CD4-positive, alpha-beta T cell (primary cell): ENCODE measurements at places on chromosomes 1 and 21.

DNA sequence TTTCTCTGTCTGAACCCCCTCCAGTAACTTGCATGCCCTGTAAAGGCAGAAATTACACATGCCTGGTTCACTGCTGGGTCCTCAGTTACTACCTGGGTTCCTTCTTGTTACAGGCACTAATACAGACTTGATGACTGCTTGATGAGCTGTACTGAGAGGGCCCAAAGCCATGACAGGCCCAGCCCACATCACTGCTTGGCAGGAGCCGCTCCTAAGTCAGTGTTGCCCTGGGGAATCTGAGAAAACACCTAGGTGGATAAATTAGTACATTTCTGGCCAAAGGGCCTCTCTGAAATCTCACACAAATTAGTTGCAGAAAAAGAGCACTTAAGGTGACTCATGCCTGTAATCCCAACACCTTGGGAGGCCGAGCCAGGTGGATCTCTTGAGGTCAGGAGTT, 37.8 kb upstream of the IRF2BP2 start:
- H3K27me3 ChIP-seq = no peaks in the 10 kb centered on the region
- H3K4me1 ChIP-seq = no peaks in the 10 kb centered on the region
- DNase-seq = no peak
- no peaks in the 10 kb centered on the region for H3K36me3 ChIP-seq
- H3K4me3 ChIP-seq = no peak overlapping the region

DNA sequence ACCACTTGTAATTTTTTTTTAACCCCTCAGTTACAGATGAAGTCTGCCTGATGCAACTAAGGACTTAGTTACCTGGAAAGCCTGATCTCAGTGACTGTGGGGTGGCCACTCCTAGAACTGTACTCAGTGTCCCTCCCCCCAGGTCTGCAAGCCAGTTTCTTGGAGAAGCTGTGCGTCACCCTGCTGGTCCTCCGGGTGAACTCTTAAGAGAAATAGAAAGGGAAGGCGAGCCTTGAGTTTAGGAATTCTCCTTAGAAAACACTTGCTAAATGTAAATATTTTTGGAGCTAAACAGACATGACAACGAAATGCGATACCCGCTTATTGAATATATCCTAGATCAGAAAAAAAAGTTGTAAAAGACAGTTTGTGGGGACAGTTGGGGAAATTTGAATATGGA, 730 bp downstream of the SLC16A4 start:
- H3K27me3 ChIP-seq = no peaks in the 10 kb centered on the region
- H3K36me3 ChIP-seq = peaks cover 4% of the 10 kb centered on the region
- no peaks in the 10 kb centered on the region for H3K4me1 ChIP-seq
- no peak overlapping the region for H3K27ac ChIP-seq
- no peak overlapping the region for H3K4me3 ChIP-seq

- H3K27ac ChIP-seq = no peak overlapping the region
- H3K36me3 ChIP-seq = no peaks in the 10 kb centered on the region
- no peak for DNase-seq
- H3K4me1 ChIP-seq = peaks cover 17% of the 10 kb centered on the region
- H3K27me3 ChIP-seq = no peaks in the 10 kb centered on the region
- H3K4me3 ChIP-seq = no peak overlapping the region
Measured at GRCh38 chr21:33228455-33228854, 1.3 kb upstream of the IFNAR2 start.

DNA sequence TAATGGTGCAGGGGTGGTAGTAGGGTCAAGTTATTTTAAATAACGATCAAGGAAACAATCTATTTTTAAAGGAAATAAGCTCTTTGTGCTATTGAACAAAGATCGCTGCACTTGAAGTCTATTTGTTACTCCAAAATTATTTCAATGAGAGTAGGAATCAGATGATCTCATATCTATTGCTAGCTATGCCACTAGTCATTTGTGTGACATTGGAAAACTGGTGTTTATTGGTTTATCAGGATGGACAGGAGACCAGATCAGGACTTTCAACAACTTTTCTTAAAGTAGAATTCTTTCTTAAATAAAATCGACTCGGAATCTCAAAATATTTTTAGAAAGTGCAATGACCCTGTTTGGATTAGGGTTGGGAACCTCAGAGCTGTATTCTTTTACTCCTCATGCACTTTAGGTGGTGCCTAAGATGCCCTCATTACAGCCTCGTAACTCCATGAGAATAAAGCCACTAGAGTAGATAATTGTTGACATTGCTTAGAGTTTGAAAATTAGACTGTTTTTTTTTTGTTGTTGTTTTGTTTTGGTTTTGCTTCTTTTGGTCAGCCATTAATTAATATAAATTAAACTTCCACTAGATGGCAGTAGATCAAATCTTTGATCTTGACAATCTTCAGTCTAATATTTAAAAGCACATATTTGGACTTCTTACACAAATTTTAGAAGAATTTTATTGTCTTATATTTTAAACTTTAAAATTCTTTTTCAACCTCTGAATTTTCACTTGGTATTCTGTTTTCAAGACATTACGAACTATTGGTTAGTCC, 352.4 kb downstream of the USP25 start:
- no peak overlapping the region for H3K27ac ChIP-seq
- H3K27me3 ChIP-seq = no peaks in the 10 kb centered on the region
- no peaks in the 10 kb centered on the region for H3K4me1 ChIP-seq
- H3K4me3 ChIP-seq = no peak overlapping the region

DNA sequence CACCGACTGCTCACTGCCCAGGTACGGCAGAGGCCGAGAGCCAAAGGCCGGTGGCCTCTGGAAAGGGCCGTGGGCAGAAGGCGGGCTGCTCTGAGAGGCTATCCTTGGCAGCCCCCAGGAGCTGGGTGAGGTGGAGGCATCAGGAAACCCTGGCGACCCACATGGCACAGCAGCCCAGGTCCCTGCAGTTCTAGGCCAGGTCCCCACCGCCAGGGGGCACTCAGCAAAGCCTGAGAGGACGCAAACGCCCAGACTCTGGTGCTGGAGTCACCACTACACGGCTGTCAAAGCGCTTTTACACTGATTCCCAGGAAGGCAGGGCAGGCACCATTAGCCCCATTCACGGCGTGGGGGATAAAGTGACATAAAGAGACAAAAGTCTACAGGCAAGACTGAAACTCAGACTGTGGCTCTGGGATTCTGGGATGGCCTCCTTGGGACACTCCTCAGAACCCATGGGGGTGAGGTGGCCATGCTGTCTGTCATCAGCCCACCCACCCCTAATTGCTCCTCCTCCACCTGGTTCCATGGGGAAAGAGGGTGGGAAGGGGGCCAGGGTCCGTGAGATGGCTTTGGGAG, 4.9 kb downstream of the PLEKHG5 start:
- peaks cover 43% of the 10 kb centered on the region for H3K4me1 ChIP-seq
- peaks cover 19% of the 10 kb centered on the region for H3K27me3 ChIP-seq
- no peak overlapping the region for H3K27ac ChIP-seq
- H3K4me3 ChIP-seq = no peak overlapping the region
- H3K36me3 ChIP-seq = no peaks in the 10 kb centered on the region

DNA sequence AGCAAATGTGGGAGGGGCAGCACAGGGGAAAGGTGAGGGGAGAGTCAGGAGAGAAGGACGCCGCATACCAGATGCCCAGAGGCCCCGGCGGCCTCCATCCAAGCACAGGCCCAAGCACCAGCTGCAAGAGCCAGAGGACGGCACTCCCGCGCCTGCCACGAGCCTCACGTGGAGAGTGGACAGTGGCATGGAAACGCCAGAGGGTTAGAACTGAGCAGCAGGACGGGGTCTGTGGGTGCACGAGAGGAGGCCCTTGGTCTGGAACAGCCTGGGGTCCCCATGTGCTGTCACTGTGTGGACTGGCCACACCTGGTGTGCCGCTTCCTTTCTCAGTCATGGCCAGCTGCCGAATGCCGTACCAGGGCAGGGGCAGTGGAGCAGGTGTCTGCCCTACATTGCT, 68.7 kb downstream of the AGPAT3 start:
- DNase-seq = no peak
- H3K27ac ChIP-seq = no peak overlapping the region
- peaks cover 23% of the 10 kb centered on the region for H3K36me3 ChIP-seq
- peaks cover 9% of the 10 kb centered on the region for H3K4me1 ChIP-seq
- no peak overlapping the region for H3K4me3 ChIP-seq
- no peaks in the 10 kb centered on the region for H3K27me3 ChIP-seq

DNA sequence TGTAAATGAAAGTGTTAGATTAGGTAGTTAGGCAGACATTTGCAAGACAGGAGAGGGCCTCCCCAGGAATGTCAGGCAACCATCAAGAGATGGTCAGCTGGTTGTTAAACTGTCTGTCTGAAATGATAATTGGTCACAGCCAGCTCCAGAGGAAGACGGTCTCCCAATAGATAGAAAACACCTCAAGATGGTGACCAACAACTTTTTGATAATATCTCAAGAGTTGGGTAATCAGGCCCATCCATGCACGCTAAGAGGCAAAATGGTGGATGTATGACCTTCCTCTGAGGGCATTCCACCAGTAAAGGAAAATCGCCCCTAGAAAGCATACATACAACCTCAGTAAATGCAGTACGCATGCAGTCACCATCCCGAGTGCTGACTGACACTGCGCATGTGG, 118.2 kb downstream of the MAP3K21 start:
- no peak overlapping the region for H3K27ac ChIP-seq
- H3K36me3 ChIP-seq = no peaks in the 10 kb centered on the region
- no peaks in the 10 kb centered on the region for H3K27me3 ChIP-seq
- no peak overlapping the region for H3K4me3 ChIP-seq

GRCh38 chr1:226609836-226610455, 61.4 kb downstream of the STUM start:
- H3K36me3 ChIP-seq = no peaks in the 10 kb centered on the region
- no peak overlapping the region for H3K4me3 ChIP-seq
- no peaks in the 10 kb centered on the region for H3K27me3 ChIP-seq
- DNase-seq = no peak
- no peak overlapping the region for H3K27ac ChIP-seq

DNA sequence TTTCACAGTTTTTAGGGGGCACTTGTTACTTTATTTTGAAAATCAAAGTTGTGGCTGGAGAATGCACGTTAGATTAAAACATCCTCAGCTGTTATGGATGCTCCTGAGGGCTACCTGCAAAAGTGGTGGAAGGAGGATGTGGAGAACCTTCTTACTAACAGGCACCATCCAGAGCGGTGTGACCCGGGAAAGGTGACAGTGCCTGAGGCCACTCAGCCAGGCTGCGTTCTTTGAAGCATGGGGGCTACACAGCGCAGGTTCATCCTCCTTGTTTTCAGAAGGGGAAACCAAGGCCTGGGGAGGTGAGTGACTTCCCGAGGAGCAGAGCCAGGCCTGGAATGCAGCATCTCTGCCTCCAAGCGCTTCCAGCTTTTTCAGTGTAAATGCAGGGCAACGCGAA, 24.0 kb downstream of the DMRTB1 start:
- H3K4me3 ChIP-seq = no peak overlapping the region
- H3K27ac ChIP-seq = no peak overlapping the region
- peaks cover 7% of the 10 kb centered on the region for H3K4me1 ChIP-seq
- DNase-seq = no peak
- H3K27me3 ChIP-seq = peaks cover 3% of the 10 kb centered on the region

DNA sequence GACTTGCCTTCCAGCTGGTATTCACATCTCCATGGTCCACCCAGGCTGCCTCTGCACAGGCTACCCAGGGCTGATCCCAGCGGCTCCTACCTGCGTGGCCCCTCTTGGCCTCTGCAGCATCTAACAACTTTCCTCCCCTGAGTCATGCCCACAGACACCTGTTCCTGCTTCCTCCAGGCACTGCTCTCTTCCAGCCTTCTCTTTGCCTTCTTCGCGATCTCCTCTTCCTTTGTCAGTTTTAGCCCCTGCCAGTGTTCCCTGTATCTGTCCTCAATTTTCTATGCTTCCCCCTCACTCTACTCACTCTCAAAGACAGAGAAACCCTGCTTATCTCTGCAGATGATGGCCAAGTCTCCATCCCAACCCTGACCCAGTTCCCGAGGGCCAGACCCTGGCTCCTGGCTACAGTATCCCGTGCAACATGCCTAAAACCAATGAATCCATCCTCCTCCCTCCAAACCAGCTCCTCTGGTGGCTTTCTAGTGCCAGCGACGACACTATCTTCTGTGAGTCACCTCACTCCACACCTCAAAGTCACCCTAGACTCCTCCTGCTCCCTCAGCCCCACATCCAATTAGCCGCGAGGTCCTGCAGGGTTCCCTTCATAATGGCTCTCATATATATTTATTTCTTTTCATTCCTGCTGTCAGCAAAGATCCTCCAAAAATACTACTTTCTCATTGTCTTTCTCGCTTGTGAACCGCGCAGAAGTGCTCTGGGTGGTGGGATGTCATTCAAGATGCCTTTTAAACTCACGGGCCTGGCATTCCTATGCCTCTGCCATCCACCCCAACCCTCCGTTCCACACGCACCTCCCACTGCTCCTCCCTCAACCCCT, 259.2 kb downstream of the TOMM20 start:
- DNase-seq = no peak
- H3K27ac ChIP-seq = no peak overlapping the region
- no peaks in the 10 kb centered on the region for H3K36me3 ChIP-seq
- no peaks in the 10 kb centered on the region for H3K27me3 ChIP-seq
- H3K4me3 ChIP-seq = no peak overlapping the region

- H3K27me3 ChIP-seq = no peaks in the 10 kb centered on the region
- H3K27ac ChIP-seq = no peak overlapping the region
- H3K4me1 ChIP-seq = peaks cover under 1% of the 10 kb centered on the region
- no peaks in the 10 kb centered on the region for H3K36me3 ChIP-seq
- DNase-seq = no peak
Measured at GRCh38 chr21:44365251-44365966, 12.0 kb downstream of the TRPM2 start.

DNA sequence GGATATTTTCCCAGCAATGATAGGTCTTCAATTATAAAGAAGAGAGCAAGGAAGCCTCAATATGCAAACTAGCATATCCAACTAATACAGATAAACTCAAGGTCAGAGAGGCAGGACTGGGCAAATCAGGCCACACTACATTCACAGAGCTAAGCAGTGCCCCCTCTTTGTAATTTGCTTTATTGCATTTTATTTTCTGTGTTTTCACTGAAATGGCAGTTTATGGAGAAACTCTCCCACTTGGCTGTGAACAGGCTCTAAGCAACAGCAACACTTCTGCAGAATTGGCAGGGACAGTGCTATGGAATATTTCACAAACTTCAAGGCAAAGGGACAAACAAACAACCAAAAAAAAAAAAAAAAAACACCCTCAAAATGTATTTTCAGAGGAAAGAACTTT, 93.4 kb upstream of the SOD1 start:
- no peaks in the 10 kb centered on the region for H3K4me1 ChIP-seq
- no peak overlapping the region for H3K27ac ChIP-seq
- H3K4me3 ChIP-seq = no peak overlapping the region
- H3K36me3 ChIP-seq = no peaks in the 10 kb centered on the region
- no peak for DNase-seq
- H3K27me3 ChIP-seq = no peaks in the 10 kb centered on the region

DNA sequence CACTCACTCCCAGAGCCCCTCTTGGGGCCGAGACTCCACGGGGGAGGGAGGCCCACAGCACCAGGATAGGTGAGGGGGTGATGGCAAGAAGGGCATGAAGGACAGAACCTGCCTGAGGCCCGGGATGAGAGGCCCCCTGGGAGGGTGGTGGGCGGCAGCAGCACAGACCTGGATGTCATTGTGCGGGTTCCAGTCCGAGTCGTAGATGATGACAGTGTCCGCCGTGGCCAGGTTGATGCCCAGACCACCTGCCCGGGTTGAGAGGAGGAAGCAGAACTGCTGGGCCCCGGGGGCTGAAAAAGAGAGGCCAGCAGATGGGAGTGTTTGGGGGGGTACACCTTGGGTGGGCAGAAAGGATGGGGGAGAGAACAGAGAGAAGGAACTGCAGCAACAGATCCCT, 50.1 kb downstream of the CHD5 start:
- H3K36me3 ChIP-seq = no peaks in the 10 kb centered on the region
- no peak overlapping the region for H3K4me3 ChIP-seq
- no peak overlapping the region for H3K27ac ChIP-seq
- peaks cover 15% of the 10 kb centered on the region for H3K4me1 ChIP-seq
- H3K27me3 ChIP-seq = no peaks in the 10 kb centered on the region
- DNase-seq = no peak
